Naive thymus-derived CD8-positive, alpha-beta T cell (primary cell): ENCODE measurements at places on chromosomes 6 and 20. TPM values are rescaled to one million over a fixed set of nuclear protein-coding genes. Genes with fewer than 3 reads are reported as not detected.

ITCH gene
- 12.8 TPM for polyA plus RNA-seq

C6orf141 gene
- not detected for polyA plus RNA-seq

KCNK5 gene
- not detected for polyA plus RNA-seq

LCA5 gene
- 0.08 TPM for polyA plus RNA-seq
